ENCODE measurements at places on chromosomes 3 and 15. TPM values are rescaled to one million over a fixed set of nuclear protein-coding genes. Genes with fewer than 3 reads are reported as not detected.

- DNase-seq, result peak; percentile 47
These were observed 6.0 kb downstream of the ONECUT1 start for GRCh38 chr15:52783929-52784798.

- DNase-seq, result no peak
These were observed 10.3 kb downstream of the LPP start for GRCh38 chr3:188164248-188164687.

- DNase-seq, result peak; percentile 2
These were observed 226.7 kb upstream of the C2CD4B start for GRCh38 chr15:62391641-62392262.

DNA sequence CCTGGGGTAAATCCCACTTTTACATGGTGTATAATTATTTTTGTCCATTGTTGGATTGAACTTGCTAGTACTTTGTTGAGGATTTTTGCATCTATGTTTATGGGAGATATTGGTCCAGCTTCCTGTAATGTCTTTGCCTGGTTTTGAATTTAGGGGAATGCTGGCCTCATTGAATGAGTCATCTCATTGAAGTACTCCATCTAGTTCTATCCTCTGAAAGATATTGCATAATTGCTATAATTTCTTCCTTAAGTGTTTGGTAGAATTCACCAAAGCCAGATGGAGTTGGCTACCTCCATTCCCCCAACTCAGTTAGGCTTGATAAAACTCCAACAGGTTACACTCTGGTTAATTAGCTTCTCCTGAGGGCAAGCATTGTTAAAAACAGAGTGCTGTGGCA is 237.4 kb upstream of the TGFBR2 start:
- no peak for DNase-seq

Gene FES
- 2.5 TPM for total RNA-seq

- no peak for DNase-seq
These were observed 548.3 kb downstream of the NLGN1 start for GRCh38 chr3:173945806-173946205.

Gene COLQ
- 1.1 TPM for total RNA-seq

- no peak for DNase-seq
These were observed 269.5 kb downstream of the CNTN3 start for GRCh38 chr3:74344865-74345440.

DNA sequence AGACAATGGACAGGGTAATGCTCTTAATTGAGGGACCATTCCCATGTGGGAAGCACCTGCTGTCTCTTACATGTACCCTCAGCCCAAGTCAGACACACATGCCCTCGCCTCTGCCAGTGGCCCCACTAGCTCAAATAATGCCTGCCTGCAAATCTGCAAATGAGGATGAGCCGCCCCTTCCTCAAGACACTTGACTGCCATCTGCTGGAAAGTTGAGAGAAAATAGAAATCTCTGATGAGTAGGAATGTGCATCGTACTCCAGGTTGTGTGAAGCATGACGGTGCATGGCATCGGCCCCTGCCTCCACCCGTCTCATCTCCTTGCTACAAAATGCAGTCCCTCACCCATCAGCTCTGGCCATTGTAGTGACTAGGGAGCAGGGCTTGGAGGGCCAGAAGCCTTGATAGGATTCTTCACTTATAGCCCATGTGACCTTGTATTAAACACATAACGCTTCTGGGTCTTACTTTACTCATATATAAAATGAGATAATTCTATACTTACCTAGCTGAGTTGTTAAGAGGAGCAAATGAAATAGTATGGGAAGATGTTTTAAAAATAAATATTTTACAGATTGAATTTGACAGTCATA is 6.3 kb upstream of the SCN5A start:
- DNase-seq, result no peak

GRCh38 chr3:5699811-5700210 is 512.3 kb downstream of the EDEM1 start:
- no peak for DNase-seq

GRCh38 chr15:27723821-27724220 is 375.3 kb downstream of the OCA2 start:
- no peak for DNase-seq

GRCh38 chr15:76328106-76328696 is 8.4 kb upstream of the ISL2 start:
- DNase-seq, result no peak

GRCh38 chr3:128243602-128244504 is 90.6 kb downstream of the EEFSEC start:
- no peak for DNase-seq

DNA sequence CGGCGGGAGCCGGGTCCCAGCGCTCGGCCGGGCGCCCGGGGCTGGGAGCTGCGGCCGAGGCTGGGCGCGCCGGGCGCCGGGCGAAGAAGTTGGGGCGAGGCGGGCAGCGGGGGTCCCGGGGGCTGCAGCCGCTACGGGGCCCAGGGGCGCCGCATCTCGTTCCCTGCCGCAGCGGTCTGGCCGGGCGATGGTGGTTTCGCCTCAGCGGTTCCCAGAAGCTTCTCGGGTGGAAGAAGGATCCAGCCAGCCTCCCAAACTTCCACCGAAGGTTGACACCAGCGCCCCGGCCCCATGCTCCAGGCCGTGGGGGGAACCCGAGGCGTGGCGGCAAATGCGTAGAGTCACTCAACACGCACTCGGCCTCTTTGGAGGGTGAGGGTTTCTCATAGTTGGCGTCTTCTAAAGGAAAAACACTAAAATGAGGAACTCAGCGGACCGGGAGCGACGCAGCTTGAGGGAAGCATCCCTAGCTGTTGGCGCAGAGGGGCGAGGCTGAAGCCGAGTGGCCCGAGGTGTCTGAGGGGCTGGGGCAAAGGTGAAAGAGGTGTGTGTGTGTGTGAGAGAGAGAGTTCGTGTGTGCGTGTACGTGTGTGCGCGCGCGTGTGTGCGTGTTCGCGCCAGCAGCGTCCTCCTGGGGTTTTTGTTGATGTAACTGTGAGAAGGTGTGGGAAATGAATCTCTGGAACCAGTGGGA is 940 bp downstream of the BOC start:
- DNase-seq, result no peak

- DNase-seq, result no peak
These were observed 234.8 kb upstream of the TRIM42 start for GRCh38 chr3:140443073-140443472.

DNA sequence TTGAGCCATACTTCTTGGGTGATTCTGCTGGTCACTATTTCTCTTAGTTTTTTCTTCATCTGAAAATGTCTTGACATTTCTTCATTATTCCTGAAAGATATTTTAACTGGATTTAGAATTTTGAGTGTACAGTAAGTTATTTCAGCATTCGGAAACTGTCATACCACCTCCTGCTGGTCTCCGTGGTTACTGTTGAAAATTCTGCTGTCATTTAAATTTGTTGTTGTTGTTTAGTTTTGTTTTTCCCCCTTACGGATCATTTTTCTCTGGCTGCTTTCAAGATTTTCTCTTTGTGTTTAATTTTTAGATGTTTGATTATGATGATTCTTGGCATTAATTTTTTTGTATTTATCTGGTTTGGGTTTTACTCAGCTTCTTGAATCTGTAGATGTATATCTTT is 100.5 kb downstream of the CHRNA7 start:
- DNase-seq, result no peak

- no peak for DNase-seq
These were observed 38.6 kb downstream of the GASK1A start for GRCh38 chr3:43017593-43018195.

Gene SHC4
- total RNA-seq, result 5.7 TPM

Gene DHX36
- total RNA-seq, result 86.8 TPM

GRCh38 chr3:174208161-174208560 is 651.0 kb upstream of the NAALADL2 start:
- no peak for DNase-seq

DNA sequence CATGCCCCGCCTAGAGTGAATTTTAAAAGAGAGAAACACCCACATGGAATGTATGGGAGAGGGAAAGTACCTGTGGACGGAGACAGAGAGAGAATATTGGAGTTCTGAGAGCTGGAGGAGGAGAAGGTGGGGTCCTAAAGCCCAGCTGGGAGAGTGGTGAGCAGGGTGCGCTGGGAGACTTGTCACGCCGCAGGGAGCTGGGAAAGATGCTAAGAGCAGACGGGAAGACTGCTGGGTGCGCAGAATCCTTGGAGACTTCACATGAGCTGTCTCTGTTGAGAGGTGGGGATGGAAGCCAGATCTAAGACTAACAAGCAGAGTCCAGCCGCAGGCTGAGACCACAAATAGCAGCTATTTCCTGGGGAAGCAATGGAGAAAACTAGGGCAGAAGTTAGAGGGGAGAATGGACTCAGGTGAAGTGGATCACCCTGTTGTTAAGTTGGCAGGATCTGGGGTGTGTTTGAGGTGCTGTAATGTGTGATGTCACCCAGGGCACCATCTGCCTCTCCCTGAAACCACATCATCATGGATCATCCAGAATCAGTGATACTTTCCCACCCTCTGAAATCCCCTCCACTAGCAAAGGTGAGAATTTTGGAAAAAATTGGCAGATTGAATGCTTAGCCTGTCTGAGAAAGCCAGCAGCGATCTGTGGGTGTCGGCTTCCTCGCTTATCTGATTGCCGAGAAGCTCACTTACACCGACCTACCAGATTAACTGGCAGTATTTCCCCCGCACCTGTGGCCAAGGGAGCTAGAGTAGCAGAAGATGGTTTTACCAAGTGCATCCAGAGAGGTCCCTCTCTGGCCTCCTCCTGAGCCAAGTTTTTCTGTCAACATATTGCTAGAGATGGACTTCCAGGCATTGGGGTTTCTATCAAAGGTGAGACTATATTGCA is 174.8 kb upstream of the BHLHE40 start:
- no peak for DNase-seq

DNA sequence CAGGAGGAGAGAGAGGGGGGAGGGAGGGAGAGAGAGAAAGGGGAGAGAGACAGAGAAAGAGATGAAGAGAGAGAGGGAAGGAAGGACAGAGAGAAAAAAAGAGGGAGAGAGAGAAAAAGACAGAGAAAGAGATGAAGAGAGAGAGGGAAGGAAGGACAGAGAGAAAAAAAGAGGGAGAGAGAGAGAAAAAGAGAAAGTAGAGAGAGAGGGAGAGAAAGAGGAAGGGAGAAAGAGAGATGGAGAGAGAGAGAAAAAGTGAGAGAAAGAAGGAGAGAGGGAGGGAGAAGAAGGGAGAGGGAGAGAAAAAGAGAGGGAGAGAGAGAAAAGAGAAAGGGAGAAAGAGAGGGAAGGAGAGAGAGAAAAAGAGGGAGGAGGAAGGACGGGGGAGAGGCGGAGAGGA is 204.2 kb downstream of the SV2B start:
- DNase-seq, result no peak

GRCh38 chr3:13281507-13282357 is 138.4 kb downstream of the NUP210 start:
- no peak for DNase-seq

Gene RETNLB
- total RNA-seq, result not detected

GRCh38 chr3:149532489-149533180 is 58.1 kb downstream of the TM4SF4 start:
- DNase-seq, result no peak

GRCh38 chr3:177713928-177714900 is 516.9 kb upstream of the TBL1XR1 start:
- no peak for DNase-seq

- no peak for DNase-seq
These were observed 90.4 kb downstream of the MECOM start for GRCh38 chr3:169573148-169573547.

Gene PEX5L
- not detected for total RNA-seq

DNA sequence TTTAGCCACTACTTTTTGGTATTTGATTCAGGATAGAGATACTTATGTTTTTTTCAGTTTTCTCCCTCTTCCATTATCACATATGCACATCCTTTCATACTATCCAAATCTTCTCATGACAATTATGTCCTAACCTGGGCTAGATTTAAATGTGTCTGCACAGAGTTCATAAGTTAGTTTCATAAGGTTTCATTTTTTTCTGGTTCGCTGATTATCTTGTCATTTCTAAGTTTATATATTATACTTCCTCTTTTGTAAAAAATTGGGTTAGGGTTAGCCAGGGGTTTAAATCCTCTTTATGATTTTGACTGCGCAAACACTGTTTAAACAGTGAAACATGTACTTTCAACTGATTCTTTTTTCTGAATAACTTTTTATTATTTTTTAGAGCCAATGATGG is 148.6 kb downstream of the SST start:
- DNase-seq, result no peak

- no peak for DNase-seq
These were observed 36.0 kb upstream of the TIMP4 start for GRCh38 chr3:12194669-12195161.

GRCh38 chr3:173584093-173584837 is 186.7 kb downstream of the NLGN1 start:
- no peak for DNase-seq

Gene OXTR
- 1.4 TPM for total RNA-seq

Gene CHRFAM7A
- not detected for total RNA-seq

DNA sequence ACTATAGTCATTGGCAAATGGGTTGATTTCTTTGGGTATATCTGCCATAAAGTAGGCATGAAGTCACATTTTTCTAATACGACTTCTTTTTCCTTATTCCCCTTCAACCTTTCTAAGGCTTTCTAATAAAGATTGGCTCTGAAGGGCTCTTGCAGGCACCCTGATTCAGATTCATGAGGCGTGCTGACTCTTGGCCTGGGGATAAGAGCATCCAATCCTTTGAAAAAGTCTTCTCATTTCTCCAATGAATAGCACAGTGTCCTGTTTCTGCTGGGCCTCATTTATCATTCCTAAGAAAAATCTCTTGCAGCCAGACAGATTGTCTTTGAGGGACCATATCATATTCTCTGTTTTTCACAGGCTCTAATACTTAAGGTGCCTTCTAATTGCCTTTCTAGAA is 32.3 kb upstream of the BNIP2 start:
- DNase-seq, result no peak

Gene EXD1
- total RNA-seq, result not detected

GRCh38 chr15:64841344-64842095 is at the start of gene PLEKHO2:
Gene PLEKHO2 (plus strand): TSS chr15:64841915. CDS start chr15:64842017, 102 bp downstream.
- peak; percentile 90 for DNase-seq

Gene GRAMD1C
- total RNA-seq, result 0.81 TPM

GRCh38 chr15:64058279-64058678 is 12.0 kb upstream of the DAPK2 start:
- DNase-seq, result no peak

All from CD8-positive, alpha-beta memory T cell (primary cell).